ENCODE measurements at places on chromosomes 4 and X.

- DNase-seq = no peak
Observed at GRCh38 chr4:100632163-100632562, 114.3 kb upstream of the EMCN start.

- DNase-seq = no peak
Observed at GRCh38 chr4:41600243-41600912, 62.4 kb downstream of the LIMCH1 start.

DNA sequence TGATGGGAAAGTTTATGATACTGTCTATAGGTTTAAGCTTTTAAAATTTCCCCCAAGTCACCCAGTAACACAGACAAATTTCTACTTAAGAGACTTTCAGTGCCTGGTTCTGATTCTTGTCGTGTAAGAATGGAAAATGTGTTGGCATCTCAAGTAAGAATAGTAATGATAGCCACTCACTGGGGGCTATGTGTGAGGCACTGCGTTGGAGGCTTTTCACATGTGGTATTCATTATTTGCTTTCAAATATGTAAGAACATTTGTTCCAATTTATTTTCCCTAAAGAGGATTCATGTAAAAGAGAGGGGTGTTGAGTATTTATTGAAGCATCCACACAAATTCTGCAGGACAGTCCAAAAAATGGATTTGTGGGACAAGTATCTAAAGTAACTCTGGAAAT is 143.6 kb downstream of the FNIP2 start:
- no peak for DNase-seq

- no peak for DNase-seq
Observed at GRCh38 chr4:151658959-151659600, 101.7 kb downstream of the GATB start.

DNA sequence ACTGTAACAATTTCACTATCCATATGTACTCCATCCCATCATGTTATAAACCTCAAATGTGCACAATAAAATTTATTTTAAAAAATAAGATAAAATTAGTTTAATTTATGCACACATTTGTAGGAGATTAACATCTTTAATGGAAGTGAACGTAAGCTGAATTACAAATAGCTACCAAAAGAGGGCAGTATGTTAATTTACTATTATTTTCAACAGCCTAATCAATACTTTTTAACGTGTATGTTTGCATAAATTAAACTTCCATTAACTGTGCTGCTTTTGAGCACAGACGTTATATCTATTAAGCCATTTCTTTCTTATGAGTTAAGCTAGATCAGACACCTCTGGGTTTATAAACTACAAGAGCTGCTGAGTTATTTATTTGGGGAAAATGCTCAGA is 56.5 kb upstream of the PHKA2 start:
- DNase-seq = no peak
